Posterior vena cava (tissue), 2 donors: ENCODE measurements at places on chromosomes 6 and 20.

- DNase-seq, result no peak
Observed at GRCh38 chr6:25934735-25935313, 4.3 kb upstream of the SLC17A2 start.

DNA sequence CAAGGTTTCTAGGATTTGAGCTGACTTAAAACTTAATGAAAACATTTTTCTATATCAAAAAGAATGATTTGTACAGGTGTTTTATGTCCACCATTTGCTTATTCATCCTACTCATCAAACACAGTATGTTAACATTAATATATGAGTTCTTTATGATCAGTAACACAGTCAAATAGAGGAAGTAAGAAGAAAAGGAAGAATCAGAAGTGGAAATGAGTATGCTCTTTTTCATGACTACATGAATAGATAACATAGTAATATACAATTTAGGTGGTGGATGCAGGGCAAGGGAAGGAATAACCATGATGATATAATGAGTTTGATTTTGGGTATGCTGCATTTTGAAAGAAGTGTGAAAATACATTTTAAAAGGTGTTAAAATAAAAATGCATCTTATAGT is 16.5 kb downstream of the KPNA5 start:
- no peak for DNase-seq

DNA sequence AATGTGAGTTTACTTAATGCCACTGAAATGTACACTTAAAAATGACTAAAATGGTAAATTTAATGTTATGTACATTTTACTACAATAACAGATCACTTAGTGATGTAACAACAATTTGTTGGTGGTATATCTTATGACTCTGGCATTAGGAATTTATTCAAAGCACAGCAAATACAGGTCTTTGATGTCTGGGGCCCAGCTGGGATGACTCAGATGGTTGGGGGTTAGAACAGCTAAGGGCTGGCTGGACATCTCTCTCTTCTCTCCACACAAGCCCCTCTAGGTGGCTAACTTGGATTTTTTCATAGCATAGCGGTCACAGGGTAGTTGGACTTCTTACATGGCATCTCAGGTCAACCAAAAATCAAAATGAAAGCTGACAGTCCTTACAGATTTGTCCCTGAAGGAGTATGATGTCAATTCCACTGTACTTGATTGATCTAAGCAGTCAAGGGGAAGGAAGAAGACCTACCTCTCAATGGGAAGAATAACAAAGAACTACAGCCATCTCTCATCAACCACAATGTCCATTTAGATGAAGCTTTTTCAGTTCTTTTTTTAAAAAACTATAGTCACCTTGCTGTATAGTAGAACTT is 37.5 kb upstream of the LCA5 start:
- no peak for DNase-seq

- no peak for DNase-seq
Observed at GRCh38 chr6:156183678-156184077, 593.5 kb upstream of the ARID1B start.

DNA sequence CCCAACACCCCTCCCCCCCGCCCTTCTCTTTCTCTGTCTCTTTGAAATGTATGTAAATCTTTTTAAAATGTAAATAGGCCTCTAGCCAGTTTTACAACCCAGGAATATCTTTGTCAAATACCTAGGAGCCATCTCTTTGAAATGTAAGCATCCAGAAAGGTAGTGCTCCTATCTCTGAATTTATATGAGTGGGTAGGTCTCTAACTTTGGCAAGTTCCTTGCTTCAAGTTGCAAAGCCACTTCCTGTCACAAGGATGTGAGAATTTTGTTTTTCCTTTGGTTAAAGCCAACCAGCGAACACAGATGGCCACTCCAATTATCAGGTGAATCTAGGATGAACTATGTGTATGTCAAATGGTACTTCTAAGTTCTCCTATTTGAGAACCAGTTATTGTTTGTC is 6.2 kb upstream of the DEFB132 start:
- no peak for DNase-seq

DNA sequence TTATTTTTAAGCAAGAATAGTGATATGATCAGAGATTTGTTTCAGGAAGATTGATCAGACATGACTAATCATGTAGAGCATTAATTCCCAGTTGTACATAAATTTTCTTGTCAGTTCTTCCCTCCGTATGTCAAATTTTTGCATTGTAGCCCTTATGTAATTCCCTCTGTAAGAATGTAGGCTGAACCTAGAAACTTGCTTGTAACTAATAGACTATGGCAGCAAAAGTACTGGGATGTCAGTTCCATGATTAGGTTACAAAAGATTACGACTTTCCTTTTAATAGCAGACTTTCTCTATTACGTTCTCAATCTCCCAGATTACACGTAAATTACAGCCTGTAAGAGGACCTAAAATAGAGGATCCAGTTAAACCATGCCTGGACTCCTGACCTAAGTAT is 79.4 kb upstream of the EPHA7 start:
- DNase-seq, result no peak

- no peak for DNase-seq
Observed at GRCh38 chr20:50343490-50344179, 153.0 kb downstream of the CEBPB start.

- DNase-seq, result no peak
Observed at GRCh38 chr6:167919349-167919748, 78.1 kb upstream of the KIF25 start.

GRCh38 chr6:152948150-152948768 is 34.6 kb downstream of the FBXO5 start:
- no peak for DNase-seq

GRCh38 chr6:146946559-146946958 is 257.7 kb upstream of the STXBP5 start:
- no peak for DNase-seq

DNA sequence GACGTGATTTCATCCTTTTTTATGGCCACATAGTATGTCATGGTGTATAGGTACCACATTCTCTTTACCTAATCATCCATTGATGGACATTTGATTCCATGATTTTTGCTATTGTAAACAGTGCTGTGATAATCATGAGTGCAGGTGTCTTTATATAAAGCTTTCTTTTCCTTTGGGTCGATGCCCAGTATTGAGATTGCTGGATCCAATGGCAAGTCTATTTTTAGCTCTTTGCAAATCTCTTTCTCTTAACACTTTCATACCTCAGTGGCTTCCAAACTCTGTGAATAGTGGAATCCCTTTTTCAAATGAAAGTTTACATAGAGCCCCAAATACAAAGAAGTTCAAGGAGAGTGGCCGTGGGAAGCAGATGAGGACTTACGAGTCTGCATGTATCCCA is 105.8 kb upstream of the SPTLC3 start:
- DNase-seq, result no peak

GRCh38 chr6:43972913-43973300 is 154.3 kb downstream of the MRPL14 start:
- peak; percentile 94 for DNase-seq

- DNase-seq, result no peak
Observed at GRCh38 chr6:41840326-41840725, 52.8 kb downstream of the TOMM6 start.

- DNase-seq, result no peak
Observed at GRCh38 chr6:41466437-41466990, 79.7 kb upstream of the FOXP4 start.

- no peak for DNase-seq
Observed at GRCh38 chr6:20118892-20119291, 93.4 kb downstream of the MBOAT1 start.

GRCh38 chr6:157400676-157401075 is 19.7 kb downstream of the ZDHHC14 start:
- no peak for DNase-seq

- DNase-seq, result no peak
Observed at GRCh38 chr6:150537893-150538292, 61.8 kb upstream of the PLEKHG1 start.

DNA sequence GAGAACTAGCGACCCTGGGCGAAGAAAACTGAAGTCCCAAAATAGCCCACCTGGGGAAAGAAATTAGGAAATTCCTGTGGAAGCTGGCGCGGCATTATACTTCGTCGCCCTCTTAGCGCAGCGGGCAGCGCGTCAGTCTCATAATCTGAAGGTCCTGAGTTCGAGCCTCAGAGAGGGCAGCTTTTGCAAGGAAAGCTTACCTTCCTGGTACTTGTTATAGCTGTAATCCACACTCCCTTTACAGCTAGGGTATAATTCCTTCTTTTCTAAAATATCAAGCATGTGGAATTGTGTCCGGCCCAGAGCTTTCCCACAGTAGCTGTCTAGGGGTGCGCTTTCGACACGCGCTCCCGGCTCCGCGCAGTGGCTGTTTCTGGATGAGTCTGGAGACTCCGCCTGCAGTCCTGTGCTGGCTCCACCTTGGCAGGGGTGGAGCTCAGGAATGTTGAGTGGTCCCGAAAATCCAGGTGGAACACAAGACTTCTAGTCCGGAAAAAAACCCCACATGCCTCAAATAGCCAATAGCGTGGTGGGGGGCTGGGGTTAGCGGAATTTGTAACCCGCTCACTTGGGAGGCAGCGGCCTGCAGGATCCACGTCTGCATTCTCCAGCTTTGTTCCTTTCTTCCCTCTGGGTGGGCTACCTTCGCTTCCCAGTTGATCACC is 83.7 kb upstream of the ZNF322 start:
- DNase-seq, result no peak

DNA sequence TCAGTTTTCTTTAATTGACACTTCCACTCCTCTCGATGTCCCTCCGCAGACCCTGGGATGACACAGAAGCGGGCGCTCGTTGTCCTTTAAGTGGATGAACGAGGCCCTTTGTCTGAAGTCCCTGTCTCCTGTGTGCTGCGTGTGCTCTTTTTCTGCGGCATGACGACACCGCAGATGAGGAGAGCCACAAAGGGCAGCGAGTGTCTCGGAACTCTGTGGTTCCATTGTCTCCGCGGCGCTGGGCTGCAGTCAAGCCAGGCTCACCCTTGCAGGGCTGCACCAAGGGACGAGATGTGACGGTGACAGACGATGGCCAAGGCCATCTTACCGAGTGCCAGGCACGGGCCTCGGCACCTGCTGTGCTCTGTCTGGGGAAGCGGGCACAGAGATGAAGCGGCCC is 10.6 kb downstream of the PRR18 start:
- DNase-seq, result no peak

DNA sequence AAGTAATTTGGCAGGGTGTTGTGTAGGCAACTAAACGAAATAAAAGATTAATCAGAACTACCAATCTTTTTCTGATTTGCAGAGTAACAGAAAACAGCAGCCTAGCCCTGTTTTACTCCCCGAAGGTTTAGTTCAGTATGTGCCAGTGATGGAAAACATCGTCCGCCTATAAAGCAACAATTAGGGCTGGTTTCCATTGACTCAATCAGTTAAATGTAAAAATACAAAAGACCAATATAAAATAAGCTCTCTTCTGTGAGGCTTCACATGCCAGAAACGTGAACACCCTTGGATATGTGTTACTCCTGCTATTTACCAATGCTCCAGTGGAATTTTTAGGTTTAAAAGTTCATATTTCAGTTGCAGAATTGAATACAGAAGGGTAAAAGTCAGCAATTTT is 210.5 kb upstream of the RSPO3 start:
- no peak for DNase-seq

DNA sequence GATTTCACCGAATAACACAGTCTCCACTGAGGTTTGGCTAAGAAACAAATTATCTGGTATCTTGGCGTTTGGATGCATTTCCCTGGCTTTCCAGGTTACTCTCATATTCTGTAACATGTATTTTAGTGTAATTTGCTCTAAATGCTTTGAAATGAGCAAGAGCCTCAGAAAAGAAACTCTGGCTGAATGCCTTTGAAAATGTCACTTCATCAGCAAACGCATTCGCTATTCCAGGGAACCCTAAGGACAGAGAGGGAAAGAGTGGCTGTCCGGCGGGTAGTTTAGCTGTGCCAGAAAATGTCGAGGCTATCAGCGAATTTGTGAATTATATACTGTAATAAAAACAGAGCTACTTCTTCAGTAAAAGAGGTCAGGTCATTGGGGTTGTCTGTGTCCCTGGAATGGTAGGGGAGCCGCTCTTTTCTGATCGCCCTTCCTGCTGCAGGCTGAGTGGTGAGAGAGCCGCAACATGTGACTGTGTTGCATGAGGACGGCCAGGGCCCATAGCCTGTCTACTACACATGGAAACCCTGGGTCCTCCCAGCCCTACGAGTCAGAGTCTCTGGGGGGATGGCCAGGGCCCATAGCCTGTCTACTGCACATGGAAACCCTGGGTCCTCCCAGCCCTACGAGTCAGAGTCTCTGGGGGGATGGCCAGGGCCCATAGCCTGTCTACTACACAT is 57.3 kb downstream of the SMOC2 start:
- peak; percentile 79 for DNase-seq

DNA sequence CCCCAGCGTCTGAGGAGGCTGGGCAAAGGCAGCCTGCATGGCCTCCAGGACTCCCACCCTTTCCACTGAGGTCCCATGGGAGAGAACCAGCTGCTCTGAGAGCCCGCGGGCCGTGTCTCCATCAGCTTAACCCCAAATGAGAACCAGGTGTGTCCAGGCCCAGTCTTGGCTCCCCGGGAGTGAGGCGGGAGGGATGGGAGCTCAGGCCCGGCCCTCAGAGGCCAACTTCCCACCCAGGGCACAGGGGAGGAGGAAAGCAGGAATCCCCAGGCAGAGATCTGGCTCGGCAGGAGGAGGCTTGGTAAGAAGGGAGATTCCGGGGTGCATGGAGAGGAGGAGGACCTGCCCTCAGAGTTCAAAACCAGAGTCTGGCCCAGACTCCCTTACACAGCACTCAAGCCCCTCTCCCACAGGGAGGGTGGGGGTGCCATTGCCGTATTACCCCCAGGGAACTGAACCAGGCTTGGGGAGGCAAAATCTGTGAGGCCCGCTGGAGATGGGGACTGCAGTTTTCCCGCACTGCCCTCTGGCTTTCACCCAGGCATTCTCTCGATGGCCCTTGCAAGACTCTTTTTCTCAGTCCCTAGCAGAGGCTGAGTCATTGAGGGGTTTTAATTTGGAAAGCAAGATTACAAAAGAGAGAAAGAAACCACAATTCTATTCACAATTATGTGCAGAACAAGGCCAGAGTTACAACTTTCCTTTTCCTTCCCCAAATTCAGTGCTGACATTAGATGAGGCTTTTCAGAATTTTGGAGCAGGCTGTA is 17.1 kb downstream of the FOXF2 start:
- DNase-seq, result no peak

DNA sequence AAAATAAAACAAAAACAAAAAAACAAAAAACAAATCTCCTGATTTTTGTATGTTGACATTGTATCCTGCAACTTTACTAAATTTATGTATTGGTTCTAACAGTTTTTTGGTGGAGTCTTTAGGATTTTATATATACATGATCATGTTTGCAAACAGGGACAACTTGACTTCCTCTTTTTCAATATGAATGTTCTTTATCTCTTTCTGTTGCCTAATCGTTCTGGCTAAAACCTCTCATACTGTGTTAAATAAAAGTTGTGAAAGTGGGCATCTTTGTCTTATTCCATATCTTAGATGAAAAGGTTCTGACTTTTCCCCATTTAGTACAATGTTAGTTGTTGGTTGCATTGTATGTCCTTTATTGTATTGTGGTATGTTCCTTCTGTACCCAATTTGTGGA is 261.7 kb upstream of the NOX3 start:
- no peak for DNase-seq

- DNase-seq, result no peak
Observed at GRCh38 chr20:51352791-51353190, 189.7 kb downstream of the NFATC2 start.

DNA sequence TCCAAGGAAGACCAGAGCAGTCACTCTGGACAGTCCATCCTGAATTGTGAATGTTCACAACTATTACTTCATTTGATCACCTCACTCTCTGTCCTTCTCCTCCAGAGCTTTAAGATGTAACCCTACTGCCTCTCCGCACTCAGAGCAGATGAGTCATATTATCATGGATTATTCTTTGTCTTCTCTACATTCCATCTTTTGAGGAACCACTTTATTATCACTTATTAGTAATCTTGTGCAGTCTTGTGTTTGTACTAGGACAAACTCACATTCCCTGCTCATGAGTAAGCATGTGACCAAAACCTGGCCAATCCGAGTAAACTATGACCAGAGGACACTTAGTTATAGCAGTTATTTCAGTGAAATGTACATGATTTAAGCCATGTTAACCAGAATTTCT is 401.5 kb upstream of the ADGRB3 start:
- DNase-seq, result no peak
